ENCODE measurements at places on chromosomes 4 and X.

GRCh38 chr4:11418610-11419009 lies 10.1 kb downstream of the HS3ST1 start:
- DNase-seq = peak; percentile 40

- DNase-seq = no peak
Measured at GRCh38 chrX:148929686-148930085, 429.3 kb downstream of the AFF2 start.

- no peak for DNase-seq
Measured at GRCh38 chr4:20672262-20672661, 28.0 kb upstream of the PACRGL start.

- no peak for DNase-seq
Measured at GRCh38 chr4:143417679-143418403, 81.2 kb downstream of the GAB1 start.

DNA sequence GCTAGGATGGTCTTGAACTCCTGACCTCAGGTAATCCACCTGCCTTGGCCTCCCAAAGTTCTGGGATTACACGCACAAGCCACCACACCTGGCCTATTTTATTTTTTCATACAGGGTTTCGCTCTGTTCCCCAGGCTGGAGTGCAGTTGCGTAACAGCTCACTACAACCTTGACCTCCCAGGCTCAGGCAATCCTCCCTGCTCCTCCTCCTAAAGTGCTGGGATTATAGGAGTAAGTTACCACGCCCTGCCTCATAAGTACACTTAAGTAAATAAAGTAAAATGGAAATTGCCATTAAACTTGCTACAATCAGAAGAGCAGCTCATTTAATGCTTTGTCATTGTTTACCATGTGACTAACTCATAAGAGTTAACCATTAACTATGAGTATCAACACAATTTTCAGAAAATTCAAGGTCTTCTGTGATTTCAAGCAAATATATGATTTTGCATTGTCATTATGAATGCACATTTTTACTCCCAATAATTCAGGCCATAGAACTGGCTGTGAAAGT lies 12.3 kb downstream of the UGDH start:
- no peak for DNase-seq

- DNase-seq = no peak
Measured at GRCh38 chrX:153703036-153703370, 15.3 kb downstream of the SLC6A8 start.

GRCh38 chrX:73401591-73402266 lies 45.1 kb upstream of the CDX4 start:
- DNase-seq = no peak

GRCh38 chr4:7421356-7422150 lies 13.2 kb downstream of the PSAPL1 start:
- DNase-seq = no peak

DNA sequence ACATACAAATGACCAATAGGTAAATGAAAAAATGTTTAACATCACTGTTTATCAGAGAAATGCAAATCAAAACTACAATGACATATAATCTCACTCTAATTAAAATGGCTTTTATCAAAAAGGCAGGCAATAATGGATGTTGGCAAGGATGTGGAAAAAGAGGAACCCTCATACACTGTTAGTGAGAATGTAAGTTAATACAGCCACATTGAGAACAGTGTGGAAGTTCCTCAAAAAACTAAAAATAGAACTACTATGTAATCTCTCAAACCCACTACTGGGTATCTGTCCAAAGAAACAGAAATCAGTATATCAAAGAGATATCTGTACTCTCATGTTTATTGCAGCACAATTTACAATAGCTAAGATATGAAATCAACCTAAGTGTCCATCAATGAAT lies 165.9 kb upstream of the HHIP start:
- no peak for DNase-seq

DNA sequence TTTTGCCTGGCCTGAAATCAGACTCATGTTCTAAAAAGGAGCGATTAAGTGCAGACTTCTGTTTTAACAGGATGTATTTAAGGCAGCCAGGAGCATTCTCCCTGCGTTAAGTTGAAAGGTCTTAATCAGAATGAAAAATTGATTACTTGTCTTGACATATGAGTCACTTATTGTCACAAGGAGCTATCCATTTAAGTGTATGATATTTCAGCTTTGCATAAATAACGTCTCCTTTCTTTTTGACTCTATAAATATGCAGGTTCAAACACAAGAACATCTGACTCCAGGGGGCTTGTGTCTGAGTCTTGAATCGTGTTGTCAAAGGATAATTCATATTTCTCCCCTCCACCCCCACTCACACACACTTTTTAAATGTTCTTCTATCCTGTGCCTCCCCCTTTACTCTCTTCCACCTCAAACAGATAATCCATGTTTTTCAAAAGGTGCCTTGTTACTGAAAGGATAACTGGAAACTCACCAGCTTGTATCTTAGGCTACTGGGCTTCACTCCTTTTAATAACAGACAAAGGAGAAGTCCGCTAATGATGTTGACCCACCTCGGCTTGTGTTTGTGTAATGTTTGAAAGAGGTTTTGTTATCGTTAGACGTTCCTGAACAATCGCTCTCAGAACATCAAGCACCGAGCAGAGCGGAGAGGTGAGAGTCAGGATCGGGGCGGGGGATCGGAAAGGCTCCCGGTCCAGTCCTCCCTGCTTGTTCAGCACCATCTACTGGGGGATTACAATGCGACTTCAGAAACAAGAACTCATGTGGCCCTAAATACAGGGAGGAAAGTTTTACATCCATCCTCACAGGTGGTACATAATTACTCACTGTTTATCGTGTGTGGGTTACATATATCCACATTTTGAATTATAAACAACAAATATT lies 107.5 kb upstream of the RPL34 start:
- peak; percentile 67 for DNase-seq

- DNase-seq = no peak
Measured at GRCh38 chr4:107278791-107279483, 242.8 kb upstream of the DKK2 start.

DNA sequence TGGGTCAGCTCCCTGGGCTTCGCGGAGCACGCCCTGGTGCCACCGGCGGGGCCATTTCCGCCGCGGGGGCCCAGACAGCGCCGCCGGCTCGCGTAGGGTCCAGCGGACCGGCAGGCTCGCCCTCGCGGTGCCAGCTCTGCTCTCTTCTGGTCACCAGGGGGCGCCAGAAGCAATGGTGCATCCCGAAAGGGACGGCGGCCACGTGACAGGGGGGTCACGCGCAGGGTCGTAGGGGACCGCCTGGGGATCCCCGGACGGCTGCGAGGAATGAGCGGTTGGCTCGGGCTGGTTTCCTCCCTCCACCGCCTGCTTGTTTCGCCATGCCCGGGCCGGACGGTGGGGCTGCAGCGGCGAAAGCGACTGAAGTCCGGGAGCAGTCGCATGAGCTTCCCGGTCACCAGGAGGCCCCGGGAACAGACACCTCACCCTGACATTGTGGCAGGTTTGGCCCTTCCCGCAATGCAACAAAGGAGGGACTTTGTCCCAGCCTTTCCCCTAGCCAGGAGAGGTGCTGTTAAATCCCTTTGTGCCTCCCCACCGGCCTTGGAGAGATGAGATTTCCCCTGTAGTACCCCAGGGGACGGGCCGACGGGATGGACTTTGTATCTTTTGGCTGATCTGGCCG lies 15.8 kb downstream of the ZCCHC12 start:
- DNase-seq = peak; percentile 67

GRCh38 chr4:150656891-150657290 lies 74.9 kb downstream of the MAB21L2 start:
- no peak for DNase-seq

DNA sequence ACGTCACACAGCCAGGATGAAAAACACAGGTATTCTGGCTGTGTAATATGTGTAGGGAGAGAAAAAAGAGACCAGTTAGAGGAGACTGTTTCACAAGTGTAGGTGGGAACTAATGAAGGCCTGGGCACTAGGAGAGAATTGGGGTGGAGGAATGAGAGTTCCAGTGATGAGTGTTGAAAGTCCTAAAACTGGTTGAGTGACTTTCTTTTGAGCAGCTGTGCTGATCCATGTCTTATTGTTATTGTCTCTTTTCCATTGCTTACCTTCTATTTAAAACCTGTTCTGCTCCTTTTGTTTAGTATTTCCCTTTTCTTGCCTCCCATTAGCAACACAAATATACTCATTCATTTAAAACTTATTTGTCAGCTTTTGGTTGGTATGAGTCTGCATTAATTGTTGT lies 88.7 kb downstream of the PDLIM5 start:
- DNase-seq = no peak

GRCh38 chr4:10697086-10697485 lies 12.5 kb upstream of the CLNK start:
- DNase-seq = no peak

GRCh38 chr4:36786519-36786918 lies 458.0 kb upstream of the NWD2 start:
- DNase-seq = no peak

DNA sequence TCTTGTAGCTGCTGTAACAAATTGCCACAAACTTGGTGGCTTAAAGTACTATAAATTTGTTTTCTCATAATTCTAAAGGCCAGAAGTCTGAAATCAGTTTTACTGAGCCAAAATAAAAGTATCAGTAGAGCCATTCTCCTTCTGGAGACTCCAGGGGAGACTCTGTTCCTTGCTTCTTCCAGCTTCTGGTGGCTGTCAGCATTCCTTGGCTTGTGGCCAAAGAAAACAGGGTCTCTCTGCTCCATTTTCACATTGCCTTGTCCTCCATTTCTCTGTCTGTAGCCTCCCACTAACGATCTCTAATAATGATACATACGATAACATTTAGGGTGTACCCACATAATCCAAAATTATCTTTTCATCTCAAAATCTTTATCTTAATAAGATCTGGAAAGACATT lies 200.4 kb downstream of the MAB21L2 start:
- no peak for DNase-seq

GRCh38 chrX:40434947-40435346 lies 145.8 kb upstream of the ATP6AP2 start:
- no peak for DNase-seq

DNA sequence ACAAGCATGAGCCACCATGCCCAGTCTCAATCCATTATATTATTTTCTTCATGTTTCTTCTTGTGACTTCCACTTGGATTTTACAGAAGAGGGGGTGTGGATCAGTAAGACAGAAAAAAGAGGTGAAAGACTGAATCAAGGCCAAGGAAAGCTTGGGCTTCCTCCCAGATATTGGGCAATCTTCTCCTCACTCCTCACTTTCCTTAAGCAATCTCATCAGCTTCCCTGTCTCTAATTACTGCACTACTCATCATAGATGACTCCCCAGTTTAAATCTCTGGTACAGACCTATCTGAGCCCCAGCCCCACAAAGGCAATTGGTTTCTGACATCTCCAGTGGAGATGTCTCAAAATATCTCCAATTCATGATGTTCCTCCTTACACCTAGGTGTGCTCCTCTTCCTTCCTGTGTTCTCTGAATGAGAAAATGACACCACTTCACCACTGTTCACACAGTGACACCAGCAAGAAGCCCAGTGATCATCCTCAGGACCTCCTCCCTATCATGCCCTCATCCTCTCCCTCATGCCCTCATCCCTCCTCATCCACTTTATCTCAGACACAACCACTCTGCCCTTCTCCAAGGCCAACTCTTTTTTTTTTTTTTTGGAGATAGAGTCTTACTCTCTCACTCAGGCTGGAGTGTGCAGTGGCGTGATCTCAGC lies 44.8 kb upstream of the HERC6 start:
- no peak for DNase-seq

- no peak for DNase-seq
Measured at GRCh38 chr4:3418029-3418762, 23.6 kb upstream of the HGFAC start.

GRCh38 chr4:740656-741282 lies 35.1 kb downstream of the PCGF3 start:
- no peak for DNase-seq

DNA sequence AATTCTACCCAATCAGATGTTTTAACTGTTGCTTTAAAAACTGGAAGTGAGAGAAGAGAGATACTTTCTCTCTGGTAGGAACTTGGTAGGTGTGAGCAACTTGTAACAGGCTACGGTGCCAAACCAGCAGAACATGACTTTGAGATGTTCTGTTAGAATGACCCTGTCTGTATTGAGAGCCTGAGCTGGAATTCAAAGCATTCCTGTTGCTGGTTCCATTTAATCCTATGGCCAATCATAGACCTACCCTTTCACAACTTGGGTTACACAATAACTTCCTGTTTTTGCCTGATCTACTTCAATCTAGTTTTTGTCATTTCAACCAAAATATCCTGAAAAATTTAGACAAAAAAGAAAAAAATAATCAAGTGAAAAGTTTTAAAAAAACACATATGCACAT lies 1.7 kb upstream of the PRRG1 start:
- no peak for DNase-seq

DNA sequence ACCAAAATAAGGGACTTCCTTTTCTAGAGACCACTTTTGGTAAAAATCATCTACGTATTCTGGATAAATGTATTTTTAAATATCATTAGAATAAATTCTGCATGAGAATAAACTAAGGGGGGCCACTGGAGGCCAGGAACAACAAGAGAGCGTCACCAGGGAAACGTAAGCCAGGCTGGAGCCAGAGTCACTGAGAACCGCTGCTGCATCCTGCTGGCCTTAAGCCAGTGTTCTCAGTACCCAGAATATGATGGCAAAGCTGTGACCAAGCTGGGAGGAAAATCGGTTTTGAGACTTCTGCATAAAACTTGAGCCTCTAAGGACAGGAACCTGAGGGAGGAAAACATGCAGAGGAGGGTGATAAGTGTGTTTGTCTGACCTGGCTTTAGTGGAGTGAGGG lies 63.0 kb upstream of the FAM9A start:
- DNase-seq = no peak

DNA sequence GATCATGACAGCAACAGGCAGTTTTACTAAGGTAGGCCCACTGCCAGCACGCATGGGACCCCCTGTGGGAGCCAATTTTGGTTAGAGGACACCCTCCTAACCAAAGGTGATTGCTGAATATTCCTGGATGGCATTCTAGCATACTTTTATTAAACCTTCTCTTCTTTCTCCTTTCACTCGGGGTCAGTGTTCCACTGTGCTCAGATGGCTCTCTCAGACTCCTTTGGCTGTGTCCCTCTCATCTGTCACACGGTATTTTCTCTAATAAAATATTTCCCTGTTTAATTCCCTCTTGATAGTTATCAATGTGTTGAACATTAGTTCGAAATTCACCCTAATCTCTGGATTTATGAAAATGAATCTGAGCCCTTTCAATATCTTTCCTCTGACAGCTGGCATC lies 1315.3 kb downstream of the FSTL5 start:
- no peak for DNase-seq

DNA sequence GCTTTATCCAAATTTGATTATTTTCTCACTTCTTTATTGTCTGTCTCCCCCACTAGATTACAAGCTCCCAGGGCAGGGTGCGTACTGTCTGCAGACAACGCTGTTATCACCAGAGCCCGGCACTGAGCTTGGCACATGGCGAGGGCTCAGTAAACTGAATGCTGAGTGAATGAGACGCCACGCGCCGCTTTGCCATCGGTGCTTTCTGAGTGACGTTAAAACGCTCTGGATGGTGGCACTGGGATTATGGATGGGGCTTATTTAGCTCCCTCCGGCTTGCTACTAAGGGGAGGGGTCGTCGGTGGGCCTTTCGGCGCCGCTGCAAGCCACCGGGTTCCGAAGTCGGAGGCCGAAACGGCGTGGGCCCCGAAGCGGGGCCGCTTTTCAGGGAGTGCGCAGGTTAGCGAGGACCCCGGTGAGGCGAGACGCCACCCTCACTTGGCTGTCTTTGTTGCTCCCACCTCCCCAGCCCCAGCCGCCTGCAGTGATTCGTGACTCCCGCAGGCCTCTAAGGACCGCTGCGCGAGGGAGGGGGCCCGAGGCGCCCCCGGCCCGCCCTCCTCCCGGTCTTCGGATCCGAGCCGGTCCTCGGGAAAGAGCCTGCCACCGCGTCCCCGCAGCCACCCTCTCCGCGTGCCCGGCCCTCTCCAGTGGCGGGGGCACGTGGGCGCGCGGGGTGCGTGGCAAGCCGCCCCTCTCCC lies 569 bp upstream of the FHL1 start:
- peak; percentile 52 for DNase-seq

Measured in CD4-positive, alpha-beta T cell treated with Interleukin-17A for 4 hours (primary cell).